ENCODE measurements at places on chromosomes 3 and 15. TPM values are rescaled to one million over a fixed set of nuclear protein-coding genes. Genes with fewer than 3 reads are reported as not detected.

- no peak for DNase-seq
Observed at GRCh38 chr15:50107591-50108408, 11.2 kb downstream of the ATP8B4 start.

DNA sequence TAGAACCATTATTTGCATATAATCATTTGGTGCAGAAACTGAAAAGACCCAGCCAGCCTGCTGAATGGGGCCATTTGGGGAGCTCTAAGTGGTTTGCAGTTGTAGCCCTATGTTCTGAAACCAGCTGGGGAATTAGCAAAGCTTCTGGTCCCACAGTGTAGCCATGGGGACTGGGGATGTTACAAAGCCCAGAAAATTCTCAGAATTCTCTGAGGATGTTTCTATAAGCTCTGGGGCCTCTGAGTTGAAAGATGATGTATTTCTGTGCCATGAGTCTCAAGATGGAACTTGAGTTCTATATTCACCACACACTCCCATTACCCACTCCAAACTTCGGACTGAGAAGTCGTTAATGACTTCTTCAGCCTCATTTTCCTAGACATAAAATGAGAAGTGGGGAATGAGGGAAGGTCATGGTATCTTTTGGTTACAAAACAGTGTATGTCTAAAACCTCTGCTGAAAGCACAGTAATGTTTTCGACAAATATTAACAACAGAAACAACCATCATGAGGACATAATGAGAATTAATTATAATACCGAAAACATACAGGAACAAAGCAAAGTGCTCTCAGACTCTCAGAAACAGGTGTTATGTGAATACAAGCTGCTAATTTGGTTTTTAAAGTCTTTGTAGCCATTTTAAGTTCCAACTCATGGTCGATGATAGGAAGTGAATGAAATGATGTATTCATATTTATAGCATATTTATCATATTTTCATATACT, 89.4 kb downstream of the RFTN1 start:
- no peak for DNase-seq

GRCh38 chr3:197175503-197175902, 122.9 kb downstream of the DLG1 start:
- no peak for DNase-seq

GRCh38 chr15:75104804-75105557, 81.6 kb downstream of the PPCDC start:
- DNase-seq, result no peak

DUOXA2 gene
- 0.17 TPM for total RNA-seq

- DNase-seq, result no peak
Observed at GRCh38 chr15:98677345-98678059, 29.2 kb downstream of the IGF1R start.

GYG1 gene
- 33.1 TPM for total RNA-seq

GRCh38 chr3:69411346-69411745, 25.5 kb upstream of the FRMD4B start:
- no peak for DNase-seq

DNA sequence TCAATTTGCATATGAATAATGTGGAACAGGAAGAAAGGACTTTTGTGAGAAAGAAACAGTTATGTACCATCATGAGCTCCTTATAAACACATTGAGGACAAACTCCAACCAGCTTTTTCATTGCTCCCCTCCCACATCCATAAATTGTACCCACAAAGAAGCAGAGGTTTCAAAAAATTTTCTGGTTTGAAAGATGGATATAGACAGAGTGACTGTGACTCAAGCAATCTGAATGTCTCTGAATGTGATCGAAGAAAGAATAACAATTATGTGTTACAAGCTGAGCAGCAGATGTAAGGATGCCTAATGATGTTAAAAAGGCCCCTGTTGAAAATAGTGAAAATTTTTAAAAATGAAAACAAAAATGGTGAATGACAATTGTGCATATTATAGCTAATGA, 127.4 kb downstream of the TFG start:
- no peak for DNase-seq

- no peak for DNase-seq
Observed at GRCh38 chr3:194072097-194072428, 63.9 kb upstream of the HES1 start.

GRCh38 chr3:52784931-52785590, 7.7 kb downstream of the ITIH1 start:
- DNase-seq, result no peak

- DNase-seq, result no peak
Observed at GRCh38 chr3:134311693-134312071, 61.0 kb upstream of the RYK start.

DNA sequence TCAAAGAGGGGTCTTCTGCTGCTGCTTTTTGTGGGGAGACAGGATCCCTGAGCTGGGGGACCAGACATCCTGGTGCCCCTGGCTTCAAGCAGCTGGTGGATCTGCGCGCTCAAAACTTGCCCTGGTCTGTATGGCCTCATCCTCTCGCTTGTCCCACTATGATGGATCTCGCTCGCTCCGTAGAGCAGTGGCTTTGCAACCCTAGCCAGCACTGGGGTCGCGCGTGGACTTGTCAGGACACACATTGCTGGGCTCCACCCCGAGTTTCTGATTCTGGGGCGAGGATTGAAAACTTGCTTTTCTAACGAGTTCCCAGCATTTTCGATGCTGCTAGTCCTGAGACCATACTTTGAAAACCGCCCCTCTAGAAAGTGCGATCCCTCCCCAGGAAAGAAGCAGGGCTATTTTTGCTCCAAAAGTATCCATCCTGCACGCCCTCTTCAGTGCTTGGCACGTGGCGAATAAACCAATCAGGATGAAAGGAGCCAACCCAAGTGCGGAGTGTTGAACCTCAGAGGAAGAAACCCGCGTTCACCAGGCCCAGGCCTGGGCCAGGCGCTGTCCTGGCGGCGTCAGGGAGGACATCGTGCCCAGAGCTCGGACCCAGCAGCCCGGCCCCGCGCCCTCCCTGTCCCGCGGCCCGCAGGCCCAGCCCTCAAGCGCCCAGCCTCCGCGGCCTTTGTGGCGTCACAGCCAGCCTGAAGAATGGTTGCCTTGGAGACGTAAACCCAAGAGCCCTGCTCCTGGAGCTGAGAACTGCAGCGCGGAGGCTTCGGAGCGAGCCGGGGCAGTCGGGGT, at the start of gene CFAP100:
CFAP100 (plus strand) TSS at position 731 of the 798 bp plus-strand sequence. CDS start 1,092 bp downstream, outside the sequence.
- no peak for DNase-seq

FBN1 gene
- 7.9 TPM for total RNA-seq

DNA sequence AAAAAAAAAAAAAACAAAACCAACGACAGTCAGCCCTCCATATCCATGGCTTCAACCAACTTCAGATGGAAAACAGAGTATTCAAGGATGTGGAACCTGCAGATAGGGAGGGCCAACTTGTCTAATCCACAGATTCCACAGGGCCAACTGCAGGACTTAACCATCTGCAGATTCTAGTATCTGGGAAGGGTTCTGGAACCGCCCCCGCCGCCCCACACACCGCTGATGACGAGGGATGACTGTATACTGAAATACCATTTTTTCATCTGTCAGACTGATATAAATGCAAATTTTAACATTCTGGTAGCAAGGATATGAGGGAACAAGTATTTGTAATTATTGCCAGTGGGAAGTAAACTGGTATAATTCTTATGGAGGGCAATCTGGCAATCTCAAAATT, 29.5 kb downstream of the ADPGK start:
- DNase-seq, result no peak

DNA sequence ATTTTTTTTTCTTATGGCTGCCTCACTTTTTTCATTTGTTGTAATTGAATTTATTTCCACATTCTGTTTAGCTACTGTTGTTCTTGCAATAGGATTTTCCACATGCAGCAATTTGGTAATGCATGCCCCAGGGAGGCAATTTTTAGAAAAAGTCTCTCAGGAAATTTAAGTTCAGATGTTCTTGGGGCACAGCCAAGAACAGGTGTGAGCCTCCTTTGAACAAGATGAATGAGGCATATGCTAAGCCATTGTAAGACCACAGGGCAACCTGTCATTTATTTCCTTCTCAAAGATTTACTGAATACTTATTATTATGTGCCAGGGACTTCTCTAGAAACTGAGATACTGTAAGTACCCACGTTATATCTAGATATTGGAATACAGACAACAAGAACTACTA, 549.5 kb downstream of the DIPK2A start:
- no peak for DNase-seq

- no peak for DNase-seq
Observed at GRCh38 chr3:15572138-15572537, 29.2 kb downstream of the HACL1 start.

GRCh38 chr3:12516873-12517272, 28.4 kb downstream of the MKRN2OS start:
- no peak for DNase-seq

DNA sequence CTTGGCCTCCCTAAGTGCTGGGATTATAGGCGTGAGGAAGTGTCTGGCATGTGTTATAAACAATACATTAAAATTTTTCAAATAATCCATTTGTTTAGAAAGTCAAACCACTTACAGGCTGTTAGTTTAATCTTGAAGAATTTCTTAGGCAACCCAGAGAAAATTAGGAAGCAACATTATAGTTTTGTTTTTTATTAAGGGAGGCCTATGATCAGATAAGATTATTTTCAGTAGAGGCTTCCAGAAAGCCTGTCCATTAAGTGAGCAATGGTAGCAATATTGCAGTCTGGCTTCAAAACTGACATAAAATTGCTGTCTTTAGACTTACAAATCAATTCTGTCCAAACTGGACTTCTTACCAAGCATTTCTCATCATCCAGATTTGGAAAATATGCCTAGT, 49.6 kb downstream of the CD47 start:
- no peak for DNase-seq

- DNase-seq, result no peak
Observed at GRCh38 chr3:184129012-184129411, 6.1 kb upstream of the EIF2B5 start.

- DNase-seq, result no peak
Observed at GRCh38 chr15:38685686-38686339, 121.2 kb upstream of the RASGRP1 start.

- no peak for DNase-seq
Observed at GRCh38 chr3:26591926-26592325, 30.6 kb upstream of the LRRC3B start.

ECT2 gene
- 45.1 TPM for total RNA-seq

DNA sequence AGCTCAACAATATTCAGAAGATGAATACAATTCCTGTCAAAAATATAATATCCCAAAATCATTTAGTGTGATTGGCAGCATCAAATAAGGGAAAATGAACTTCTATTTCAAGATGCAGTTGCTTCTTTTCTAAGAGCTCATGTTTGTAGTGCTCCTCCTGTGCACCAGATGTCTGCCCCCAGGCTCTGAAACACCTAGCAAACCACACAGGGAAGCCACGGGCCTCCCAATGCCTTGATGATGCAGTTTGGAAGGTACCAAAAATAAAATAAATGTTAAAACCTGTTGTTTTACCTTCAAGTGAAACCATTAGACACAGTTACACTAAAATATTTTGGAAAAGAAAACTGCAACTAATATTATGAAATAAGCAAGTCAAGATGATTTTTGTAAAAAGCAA, 22.2 kb downstream of the CFAP20DC start:
- DNase-seq, result no peak

CCDC54 gene
- not detected for total RNA-seq

SPINK8 gene
- total RNA-seq, result not detected

DNA sequence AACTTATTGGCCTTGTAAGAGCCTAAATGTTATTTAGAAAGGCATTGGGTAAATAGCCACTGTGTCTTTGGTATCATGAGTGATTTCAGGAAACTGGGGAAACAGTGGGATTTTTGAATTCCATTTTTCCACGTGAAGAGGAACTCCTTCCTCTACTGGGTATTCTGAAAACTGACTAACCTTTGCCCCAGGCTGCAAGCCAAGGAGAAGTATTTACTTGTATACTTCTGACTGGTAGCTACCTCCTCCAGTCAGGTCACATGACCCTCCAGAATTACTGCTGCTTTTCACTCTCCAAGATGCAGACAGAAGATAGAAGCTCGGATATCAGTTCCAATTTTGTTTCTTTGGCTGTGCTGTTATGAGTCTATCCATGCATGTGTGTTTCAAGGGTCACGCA, 50.9 kb upstream of the MAP3K13 start:
- DNase-seq, result no peak

FBXL22 gene
- total RNA-seq, result 1.1 TPM

GRCh38 chr3:177499779-177500423, 302.6 kb upstream of the TBL1XR1 start:
- DNase-seq, result no peak

DNA sequence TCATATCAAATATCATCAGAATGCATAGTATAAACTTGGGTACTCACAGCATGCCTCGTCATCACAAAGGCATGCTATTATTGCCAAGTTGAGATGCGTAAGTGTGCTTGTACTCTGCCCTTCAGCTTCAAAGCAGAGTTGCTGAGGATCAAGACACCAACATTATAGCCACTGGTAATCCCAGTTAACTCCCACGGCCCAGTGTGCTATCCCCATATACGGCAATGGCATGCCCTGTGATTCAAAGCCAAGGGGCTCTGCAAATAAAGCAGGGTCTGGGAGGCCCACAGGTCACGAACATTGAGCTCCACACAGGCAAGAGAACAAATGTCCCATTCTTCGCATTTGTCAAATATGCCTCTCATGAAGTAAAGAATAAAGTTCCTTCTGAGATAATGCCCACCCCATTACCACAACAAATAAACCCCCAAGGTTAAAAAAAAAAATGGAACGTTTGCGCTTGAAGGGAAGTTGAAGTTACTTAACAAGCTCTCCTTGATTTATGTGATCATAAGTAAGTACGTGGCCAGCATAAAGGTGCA, 298.1 kb upstream of the NECTIN3 start:
- DNase-seq, result no peak

- DNase-seq, result no peak
Observed at GRCh38 chr3:33287672-33288282, 10.5 kb downstream of the FBXL2 start.

GRCh38 chr3:161272524-161272923, 51.4 kb downstream of the NMD3 start:
- DNase-seq, result no peak

DNA sequence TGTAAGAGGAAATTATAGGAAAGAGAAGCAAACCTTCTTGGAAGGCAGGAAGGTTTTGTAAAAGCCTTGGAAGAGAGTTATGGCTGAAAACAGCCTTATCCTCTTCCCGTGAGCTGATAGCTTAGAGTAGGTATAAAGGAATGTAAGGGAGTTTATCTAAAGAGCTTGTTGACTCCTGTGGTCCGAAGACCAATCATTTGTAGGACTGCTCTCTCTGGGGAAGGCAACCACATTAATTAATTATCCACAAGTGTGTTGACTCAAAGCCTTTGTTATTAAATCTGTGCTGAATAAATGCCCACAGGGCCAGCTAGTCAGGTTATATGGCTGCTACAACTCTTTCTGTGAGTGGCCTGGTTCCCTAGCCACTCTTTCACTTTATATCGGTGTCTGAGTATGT, 452.1 kb upstream of the RASGRP1 start:
- no peak for DNase-seq

CA12 gene
- total RNA-seq, result 4.7 TPM

FMN1 gene
- 15.8 TPM for total RNA-seq
